ENCODE measurements at places on chromosomes 4 and X.

DNA sequence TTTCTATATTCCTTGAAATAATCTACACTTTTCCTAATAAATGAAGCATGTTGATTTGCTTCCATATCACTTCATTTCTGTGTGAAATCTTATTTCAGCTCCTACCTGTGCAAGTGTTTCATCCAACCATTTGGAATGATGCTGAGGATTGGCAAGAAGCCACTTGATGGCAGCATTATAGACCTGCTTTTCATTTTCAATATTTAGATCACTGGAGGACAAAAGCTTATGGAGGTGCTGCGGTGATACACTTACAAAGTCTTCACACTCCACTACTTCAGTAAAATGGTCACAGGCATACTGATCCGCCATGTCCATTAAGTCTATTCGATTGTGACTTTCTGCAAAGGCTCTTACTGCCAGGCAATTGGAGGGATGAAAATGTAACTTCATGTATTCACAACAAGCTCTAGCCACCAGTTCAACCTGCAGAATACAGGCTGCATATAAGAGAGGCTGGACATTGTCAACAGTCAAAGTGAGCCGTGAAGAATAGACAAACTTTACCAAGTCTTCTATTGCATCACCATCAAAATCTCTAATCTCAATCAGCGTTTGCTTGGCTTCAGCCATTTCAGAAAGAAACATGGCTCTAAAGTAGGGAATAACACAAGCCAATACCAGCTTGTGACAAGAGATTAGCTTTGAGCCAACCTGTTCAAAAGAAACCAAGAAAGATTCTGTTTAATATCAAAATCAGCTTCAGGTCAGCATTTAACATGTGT is 35.1 kb downstream of the KLHL8 start:
- DNase-seq: no peak

- no peak for DNase-seq
Measured at GRCh38 chrX:1466971-1467561, 14.4 kb upstream of the ASMTL start.

GRCh38 chr4:48228949-48229348 is 40.7 kb downstream of the TEC start:
- no peak for DNase-seq

DNA sequence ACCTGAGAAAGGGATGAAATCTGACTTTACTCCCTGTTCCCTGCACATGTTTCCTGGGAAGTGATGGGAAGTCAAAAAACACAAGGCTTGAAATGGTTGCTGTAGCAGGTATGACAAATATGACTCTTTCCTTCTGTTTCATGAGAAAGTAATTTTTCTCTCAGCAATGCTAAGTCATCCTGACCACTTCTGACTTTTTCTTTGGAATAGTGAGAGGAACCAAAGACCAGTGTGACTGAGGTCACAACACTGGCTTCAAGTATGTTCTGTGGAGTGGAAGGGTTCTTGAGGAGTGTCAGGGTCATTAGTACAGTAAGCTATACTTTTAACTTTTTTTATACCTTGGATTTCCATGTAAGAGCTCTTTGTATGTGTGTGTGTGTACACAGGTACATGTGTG is 225.3 kb downstream of the PPP3CA start:
- no peak for DNase-seq

DNA sequence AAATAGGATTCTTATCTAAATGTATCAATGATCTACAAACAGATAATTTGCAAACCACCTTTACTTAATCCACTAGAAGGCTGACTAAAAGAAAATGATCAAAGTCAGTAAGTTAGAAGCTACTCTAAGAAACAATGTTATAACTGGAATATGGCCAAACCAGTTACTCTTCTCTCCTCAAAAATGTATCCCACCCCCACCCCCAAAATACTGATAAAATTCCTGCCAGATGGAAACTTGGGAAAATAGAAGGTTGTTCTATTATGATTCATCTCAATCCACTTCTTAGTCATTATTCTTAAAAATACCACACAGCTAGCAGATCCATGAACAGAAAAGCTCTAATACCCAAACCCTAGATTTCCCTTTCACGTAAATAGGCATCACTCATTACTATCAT is 206.4 kb downstream of the KLHL13 start:
- DNase-seq: no peak

- DNase-seq: no peak
Measured at GRCh38 chr4:20486433-20486832, 213.8 kb upstream of the PACRGL start.

DNA sequence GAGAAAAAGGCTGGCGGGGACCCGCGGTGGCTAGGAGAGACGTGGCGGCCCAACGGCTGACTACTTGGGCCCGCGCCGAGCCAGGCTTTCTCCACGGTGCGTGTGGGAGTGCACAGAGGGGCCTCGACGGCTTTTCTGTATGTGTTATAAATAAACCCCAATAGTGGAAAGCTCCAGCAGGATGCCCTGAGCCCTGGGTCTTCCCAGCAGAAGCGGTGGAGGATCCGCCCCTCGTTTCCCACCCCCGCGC is 268 bp upstream of the PRRG1 start:
- DNase-seq: no peak

GRCh38 chr4:152304220-152304619 is 231.7 kb downstream of the FBXW7 start:
- no peak for DNase-seq

- DNase-seq: no peak
Measured at GRCh38 chrX:146481735-146482134, 327.8 kb upstream of the CXorf51B start.

GRCh38 chrX:147498796-147499195 is 412.9 kb upstream of the FMR1 start:
- no peak for DNase-seq

Data from retinal pigment epithelial cell (primary cell).